Panc1 (cell line): ENCODE measurements at places on chromosomes 13 and 19. TPM values are rescaled to one million over a fixed set of nuclear protein-coding genes. Genes with fewer than 3 reads are reported as not detected.

- DNase-seq: no peak
Observed at GRCh38 chr19:51921949-51922348, 5.3 kb upstream of the ZNF613 start.

The LRRC4B gene
- 0.57 TPM for total RNA-seq

The LSM14A gene
- 152 TPM for total RNA-seq

DNA sequence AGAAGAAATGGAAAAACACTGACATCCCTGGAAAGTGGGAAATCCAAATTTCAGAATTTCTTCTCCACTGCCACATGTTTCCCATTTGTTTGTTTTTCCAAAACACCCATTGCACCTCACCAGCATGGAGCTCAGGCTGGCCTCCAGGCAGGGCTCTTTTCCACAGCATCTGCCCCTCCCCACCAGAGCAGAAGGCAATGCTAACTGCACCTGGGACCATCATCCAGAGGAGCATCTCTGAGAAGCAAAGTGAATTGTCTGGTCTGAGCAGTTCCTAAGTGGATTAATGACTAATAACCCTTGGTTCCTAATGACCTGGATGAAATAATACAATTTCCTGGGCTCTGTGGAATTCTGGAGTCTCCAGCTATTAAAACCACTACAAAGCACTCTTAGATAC is 8.8 kb upstream of the CYSLTR2 start:
- no peak for DNase-seq

DNA sequence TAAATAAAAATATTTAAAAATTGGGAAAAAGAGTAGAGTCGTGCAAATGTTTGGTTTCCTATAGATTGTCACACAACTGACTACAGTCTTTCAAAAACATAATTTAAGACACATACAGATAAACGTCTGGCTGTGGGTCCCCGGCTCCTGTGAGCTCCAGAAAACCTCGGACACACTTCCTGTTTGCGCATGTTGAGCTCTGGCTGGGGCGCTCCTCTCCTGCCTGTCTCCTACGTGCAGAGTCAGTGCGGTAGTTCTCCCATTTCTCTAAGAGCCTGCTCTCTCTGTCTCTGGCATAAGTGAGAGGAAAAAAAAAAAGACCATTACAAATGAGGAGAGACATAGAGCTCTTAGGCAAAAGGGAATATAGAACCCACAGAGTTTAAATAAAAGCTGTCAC is 128.2 kb upstream of the OBI1 start:
- DNase-seq: no peak

DNA sequence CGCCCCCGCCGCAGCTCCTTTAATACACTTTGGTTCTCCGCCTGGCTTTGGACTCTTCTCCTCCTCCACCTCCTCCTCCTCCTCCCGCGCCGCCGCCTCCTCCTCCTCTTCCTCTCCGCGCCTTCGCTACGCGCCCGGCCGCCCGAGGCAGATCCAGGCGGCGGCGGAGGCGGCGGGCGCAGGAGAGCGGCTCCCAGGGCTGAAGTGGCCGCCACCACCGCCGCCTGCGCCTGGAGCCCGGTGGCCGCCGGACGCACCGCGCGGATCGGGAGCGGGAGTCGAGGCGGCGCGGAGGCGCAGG is at the start of gene ZIC2:
TSS of gene ZIC2 (plus strand) at position 50 of the 301 bp plus-strand sequence. CDS start 281 bp downstream, outside the sequence.
- no peak for DNase-seq

The FPR2 gene
- not detected for total RNA-seq

DNA sequence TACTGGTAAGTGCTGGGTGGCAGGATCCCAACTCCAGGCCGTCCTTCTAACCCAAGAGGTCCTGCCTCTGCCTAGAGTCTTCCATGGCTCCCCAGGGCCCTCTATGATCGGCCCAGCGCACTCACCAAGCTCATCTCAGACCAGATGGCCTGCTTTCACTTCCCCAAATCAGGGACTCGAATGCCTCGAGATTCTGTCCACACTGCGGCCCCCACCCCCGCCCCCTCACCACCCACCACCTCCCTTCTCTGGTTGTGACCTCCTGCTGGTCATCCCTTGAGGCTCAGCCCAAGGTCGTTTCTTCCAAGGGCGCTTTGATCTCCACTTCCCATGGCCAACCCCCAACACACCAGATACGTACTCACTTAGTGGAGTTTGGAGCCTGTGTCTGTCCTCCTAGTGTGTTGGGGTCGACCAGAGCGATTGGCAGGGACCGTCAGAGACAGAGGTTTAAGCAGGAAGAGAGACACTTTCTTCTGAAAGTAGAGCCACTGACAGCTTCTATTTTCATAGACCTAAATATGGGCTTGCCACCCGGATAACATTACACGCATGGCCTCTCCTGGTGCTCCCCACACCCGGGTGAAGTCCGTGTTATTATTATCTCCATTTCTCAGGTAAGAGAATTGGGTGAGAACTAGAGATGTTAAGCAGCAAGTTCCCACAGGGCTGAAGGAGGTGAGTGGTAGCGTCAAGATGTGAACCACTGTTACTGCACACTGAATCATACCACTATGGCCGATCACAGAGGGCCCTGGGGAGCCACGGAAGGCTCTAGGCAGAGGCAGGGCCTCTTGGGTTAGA is at the start of gene FCER2:
TSS of gene FCER2 (minus strand) at position 478 of the 804 bp plus-strand sequence. CDS start 2,371 bp downstream, outside the sequence.
- no peak for DNase-seq

DNA sequence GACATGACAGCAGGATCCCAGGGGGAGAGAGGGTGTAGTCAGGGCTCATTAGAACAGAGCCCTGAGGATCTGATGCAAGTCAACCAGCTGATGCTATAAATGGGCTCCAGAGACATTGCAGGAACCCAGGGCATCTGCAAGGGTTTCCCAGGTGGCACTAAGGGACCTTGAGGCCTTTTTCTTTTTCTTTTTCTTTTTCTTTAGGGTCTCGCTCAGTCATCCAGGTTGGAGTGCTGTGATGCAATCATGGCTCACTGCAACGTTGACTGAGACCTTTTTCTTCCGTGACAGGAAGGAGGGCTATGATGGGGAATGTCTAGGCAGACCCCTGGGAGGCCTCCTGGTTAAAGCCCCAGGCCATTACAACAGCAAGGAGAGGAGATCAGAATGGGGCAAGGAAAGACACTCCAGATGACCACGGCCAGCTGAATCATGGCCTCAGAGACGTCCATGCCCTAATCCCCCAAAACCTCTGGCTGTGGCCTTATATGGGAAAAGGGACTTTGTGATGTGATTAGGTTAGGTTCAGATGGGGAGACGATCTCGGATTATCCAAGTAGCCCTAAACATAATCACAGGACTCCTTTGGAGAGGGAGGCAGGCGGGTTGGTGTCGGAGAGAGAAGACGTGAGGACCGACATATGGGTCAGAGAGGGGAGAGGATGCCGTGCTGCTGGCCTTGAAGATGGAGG is 4.5 kb upstream of the FCGRT start:
- no peak for DNase-seq

DNA sequence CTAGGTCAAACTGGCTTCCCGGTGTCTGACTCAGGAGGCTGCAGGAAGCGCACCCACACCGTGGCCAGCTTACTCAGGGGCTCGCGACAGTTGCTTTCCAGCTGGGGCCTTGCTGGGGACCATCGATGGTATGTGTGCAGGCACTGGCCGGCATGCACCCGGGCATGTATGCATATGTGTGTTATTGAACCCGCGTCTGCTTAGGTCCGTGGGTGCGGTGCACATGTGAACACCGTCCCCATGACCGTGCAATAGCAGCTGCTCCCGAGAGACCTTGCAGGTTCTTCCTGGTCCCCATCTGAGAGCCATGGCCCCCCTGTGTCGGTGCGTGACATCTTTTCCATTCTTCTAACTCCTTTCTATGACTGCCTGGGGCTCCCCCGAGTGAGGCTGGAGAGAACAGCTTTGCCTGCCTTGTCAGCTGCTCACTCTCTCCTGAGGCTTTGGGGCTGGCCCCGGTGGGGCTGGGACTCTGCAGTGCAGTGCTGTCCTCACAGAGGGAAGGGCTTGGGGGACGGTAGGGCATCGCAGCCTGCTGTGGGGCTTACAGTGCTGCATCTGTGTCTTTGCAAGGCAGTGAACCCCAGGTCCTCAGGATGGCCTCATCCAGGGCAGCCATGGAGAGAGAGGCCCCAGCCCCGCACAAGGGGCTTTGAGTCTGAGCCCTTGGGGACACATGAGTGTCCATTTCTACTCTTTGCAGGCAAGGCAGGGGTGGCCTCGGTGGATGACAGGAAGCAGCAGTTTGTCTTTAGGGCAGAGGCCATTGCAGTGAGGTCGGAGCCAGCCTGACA is 65.1 kb downstream of the CHST8 start:
- no peak for DNase-seq

DNA sequence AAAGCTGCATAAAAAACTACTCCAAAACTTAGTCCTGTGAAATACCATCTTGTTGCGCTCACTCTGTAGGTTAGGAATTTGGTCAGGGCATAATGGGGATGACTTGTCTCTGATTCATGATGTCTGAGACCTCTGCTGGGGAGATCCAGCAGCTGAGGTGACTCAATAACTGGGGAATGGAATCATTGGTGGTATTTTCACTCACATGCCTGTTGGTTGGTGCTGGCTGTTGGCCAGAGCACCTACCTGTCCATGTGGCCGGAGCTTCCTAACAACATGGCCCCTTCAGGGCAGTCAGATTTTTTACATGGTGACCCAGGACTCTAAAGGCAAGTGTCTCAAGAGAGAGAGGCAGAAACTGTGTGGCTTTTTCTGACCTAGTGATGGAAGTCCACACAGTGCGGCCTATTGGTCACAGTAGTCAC is 7.4 kb upstream of the ESD start:
- DNase-seq: peak; percentile 46

The ZNF442 gene
- 2.5 TPM for total RNA-seq

- DNase-seq: peak; percentile 32
Observed at GRCh38 chr13:99386911-99387788, 80.0 kb upstream of the GPR183 start.

DNA sequence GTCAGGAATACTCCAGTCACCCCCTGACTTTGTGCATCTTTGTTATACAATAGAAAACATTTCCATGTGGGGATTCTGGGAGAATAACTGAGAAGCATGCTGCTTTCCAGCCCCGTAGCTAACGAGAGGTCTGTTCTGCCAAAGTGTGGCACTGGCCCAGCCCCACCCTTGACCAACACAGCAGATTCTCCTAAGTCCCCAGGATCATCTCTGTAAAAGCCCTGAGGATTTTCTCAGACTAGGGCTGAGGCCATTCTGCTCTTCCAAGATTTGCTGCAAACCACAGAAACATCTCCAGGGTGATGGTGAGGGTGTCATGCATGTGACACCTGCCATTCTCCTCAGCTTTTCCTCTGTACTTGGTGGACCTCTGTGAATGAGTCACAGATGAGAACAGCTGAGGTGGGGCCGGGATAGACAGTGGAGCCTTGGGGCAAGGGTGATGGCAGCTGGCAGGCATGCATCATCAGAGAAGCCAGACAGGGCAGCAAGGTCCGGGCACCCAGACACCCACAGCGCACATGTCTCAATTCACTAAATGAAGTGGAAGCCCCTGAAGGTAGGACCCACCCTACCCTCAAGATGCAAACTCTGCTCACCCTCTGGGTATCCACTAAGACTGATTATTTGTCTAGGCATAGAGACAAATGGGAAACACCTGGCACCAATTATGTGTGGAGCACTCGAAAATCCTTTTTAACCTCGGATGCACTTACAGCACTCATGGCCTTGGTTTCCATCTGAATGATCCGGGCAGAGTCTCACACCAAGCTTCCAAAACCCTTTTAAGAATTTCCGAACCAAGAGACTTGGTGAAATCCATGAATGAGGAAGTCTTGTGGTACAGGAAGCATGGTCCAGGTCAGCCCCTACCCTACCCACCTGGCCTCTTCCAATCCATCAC is 20.1 kb upstream of the DOCK9 start:
- no peak for DNase-seq

The CLDND2 gene
- 0.95 TPM for total RNA-seq

The SLC6A16 gene
- 1.3 TPM for total RNA-seq

The PCDH9 gene
- 4.2 TPM for total RNA-seq

- no peak for DNase-seq
Observed at GRCh38 chr13:99600318-99600717, 99.0 kb downstream of the TM9SF2 start.

DNA sequence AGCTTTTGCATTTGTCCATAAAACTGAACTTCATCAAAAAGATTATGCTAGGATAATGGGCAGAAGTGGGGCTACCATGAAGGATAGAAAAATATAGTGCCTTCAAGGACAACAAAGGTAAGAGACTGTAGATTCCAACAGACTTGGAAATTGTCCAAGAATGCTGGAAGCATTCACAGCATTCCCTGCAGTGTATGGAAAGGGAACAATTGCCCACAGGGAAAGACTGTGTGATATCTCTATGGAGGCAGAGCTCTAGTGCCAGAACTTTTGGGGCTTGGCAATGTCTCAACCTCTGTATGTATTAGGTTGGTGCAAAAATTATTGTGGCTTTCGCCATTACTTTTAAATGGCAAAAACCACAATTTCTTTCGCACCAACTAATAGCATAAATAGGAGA is 1598.8 kb upstream of the MIR17HG start:
- DNase-seq: no peak

DNA sequence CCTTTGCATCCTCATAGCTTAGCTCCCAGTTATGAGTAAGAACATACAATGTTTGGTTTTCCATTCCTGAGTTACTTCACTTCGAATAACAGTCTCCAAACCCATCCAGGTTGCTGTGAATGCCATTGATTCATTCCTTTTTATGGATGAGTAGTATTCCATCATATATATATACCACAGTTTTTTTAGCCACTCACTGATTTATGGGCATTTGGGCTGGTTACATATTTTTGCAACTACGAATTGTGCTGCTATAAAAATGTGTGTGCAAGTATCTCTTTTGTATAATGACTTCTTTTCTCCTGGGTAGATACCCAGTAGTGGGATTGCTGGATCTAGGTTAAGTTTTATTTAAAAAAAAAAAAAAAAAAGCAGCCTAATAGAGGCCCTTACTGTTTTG is 14.1 kb downstream of the TNFRSF19 start:
- no peak for DNase-seq

DNA sequence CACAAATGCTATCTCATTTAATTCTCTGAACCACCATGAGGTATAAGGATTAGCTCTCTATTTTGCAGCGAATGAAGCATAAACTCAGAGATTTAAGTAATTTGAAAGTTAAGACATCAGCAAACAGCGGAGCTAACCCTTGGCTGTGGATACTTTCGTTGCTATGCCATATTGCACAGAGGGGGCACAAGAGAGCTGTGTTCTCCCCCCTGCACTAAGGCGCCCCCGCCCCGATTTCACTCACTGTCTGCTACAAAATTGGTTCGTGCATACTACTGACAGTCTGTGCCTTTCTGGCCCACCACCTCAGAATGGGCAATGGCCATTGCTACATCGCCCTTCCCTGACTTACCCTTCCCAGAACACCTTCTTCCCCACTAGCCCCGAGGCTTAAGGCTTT is 105.7 kb upstream of the OBI1 start:
- DNase-seq: no peak

The GPR4 gene
- total RNA-seq: 0.23 TPM

The ZNF681 gene
- 2.0 TPM for total RNA-seq

DNA sequence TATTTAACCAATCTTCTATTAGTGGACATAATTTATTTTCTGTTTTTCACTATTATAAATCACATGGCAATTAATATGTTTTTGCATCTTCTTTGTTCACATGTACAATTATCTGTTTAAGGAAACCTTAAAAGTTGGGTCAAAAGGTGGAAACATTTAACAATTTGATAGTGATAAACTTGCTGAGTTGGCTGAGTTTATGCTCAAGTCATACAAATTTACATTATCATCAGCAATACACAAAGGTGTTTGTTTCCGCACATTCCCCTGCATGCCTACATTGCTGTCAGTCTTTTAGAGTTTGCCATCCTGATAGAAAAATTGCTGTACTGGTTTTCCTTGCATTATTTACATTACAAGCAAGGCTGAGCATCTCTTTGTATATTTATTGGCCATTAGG is 139.5 kb downstream of the KCNRG start:
- DNase-seq: no peak
